A549 treated with DMSO at 1 μM for 4 hours (cell line): ENCODE measurements at places on chromosomes 7 and 10. TPM values are rescaled to one million over a fixed set of nuclear protein-coding genes. Genes with fewer than 3 reads are reported as not detected.

Gene C10orf143
- total RNA-seq, result 0.57 to 0.83 TPM (median 0.74 TPM) in 5 replicates

Gene UCN3
- not detected in 5 replicates for total RNA-seq

Gene HOXA4
- 1.3 to 3.0 TPM (median 2.8 TPM) in 5 replicates for total RNA-seq

Gene FAM149B1
- 6.6 to 9.4 TPM (median 7.3 TPM) in 5 replicates for total RNA-seq

Gene WIPF3
- 0.37 to 0.61 TPM (median 0.51 TPM) in 5 replicates for total RNA-seq

Gene SERPINE1
- 793 to 966 TPM (median 846 TPM) in 5 replicates for total RNA-seq

Gene SLC16A12
- 0.02 to 0.04 TPM in 2 of 5 replicates, not detected in the others for total RNA-seq

Gene LRIT1
- not detected in 5 replicates for total RNA-seq

Gene LIPF
- not detected in 5 replicates for total RNA-seq

Gene RBP4
- total RNA-seq, result 4.8 to 10.4 TPM (median 6.8 TPM) in 5 replicates

Gene DDX21
- 132 to 173 TPM (median 158 TPM) in 5 replicates for total RNA-seq

Gene RELN
- 0.03 to 0.13 TPM in 2 of 5 replicates, not detected in the others for total RNA-seq

Gene AFAP1L2
- 21.7 to 29.6 TPM (median 25.1 TPM) in 5 replicates for total RNA-seq

Gene CC2D2B
- total RNA-seq, result 0.15 to 0.34 TPM (median 0.22 TPM) in 3 of 5 replicates, not detected in the others

Gene OLAH
- not detected in 5 replicates for total RNA-seq

Gene NOC3L
- total RNA-seq, result 21.1 to 29.8 TPM (median 25.2 TPM) in 5 replicates

Gene OR13A1
- total RNA-seq, result not detected in 5 replicates

Gene IRF5
- 12.8 to 17.4 TPM (median 14.7 TPM) in 5 replicates for total RNA-seq

Gene TACR2
- total RNA-seq, result 0.09 to 0.16 TPM (median 0.13 TPM) in 4 of 5 replicates, not detected in the other

Gene STAG3
- total RNA-seq, result 0.08 to 0.27 TPM (median 0.14 TPM) in 4 of 5 replicates, not detected in the other

Gene CCZ1
- 71.5 to 97.5 TPM (median 79.1 TPM) in 5 replicates for total RNA-seq

Gene AS3MT
- 3.9 to 5.7 TPM (median 4.5 TPM) in 5 replicates for total RNA-seq

Gene MMRN2
- total RNA-seq, result 0.91 to 1.5 TPM (median 1.1 TPM) in 5 replicates

Gene CRHR2
- total RNA-seq, result not detected in 5 replicates

Gene CUZD1
- 0.94 to 1.9 TPM (median 1.3 TPM) in 5 replicates for total RNA-seq

Gene OR9A2
- not detected in 5 replicates for total RNA-seq

Gene UPK3BL1
- total RNA-seq, result 10.2 to 17.4 TPM (median 14.0 TPM) in 5 replicates

Gene HOXA9
- total RNA-seq, result 0.44 to 0.78 TPM (median 0.74 TPM) in 5 replicates

Gene NEBL
- total RNA-seq, result 2.7 to 6.5 TPM (median 4.6 TPM) in 5 replicates

Gene INPP5A
- 12.3 to 16.3 TPM (median 14.2 TPM) in 5 replicates for total RNA-seq

Gene H2BK1
- total RNA-seq, result not detected in 5 replicates

Gene PCLO
- total RNA-seq, result 0.77 to 1.5 TPM (median 1.1 TPM) in 5 replicates

Gene EPHA1
- total RNA-seq, result 0.27 TPM in 1 of 5 replicates, not detected in the others

Gene LRRC61
- total RNA-seq, result 0.05 to 0.21 TPM (median 0.10 TPM) in 4 of 5 replicates, not detected in the other

Gene ZNF746
- 16.9 to 19.4 TPM (median 18.1 TPM) in 5 replicates for total RNA-seq

Gene CFAP70
- 0.12 to 0.37 TPM (median 0.19 TPM) in 5 replicates for total RNA-seq

Gene SLC26A3
- not detected in 5 replicates for total RNA-seq

Gene FAM24B
- 12.4 to 16.3 TPM (median 13.5 TPM) in 5 replicates for total RNA-seq

Gene GJC3
- 0.09 to 0.18 TPM (median 0.13 TPM) in 4 of 5 replicates, not detected in the other for total RNA-seq

Gene VWA2
- total RNA-seq, result not detected in 5 replicates

Gene FAM204A
- 42.8 to 61.5 TPM (median 50.9 TPM) in 5 replicates for total RNA-seq

Gene MSMB
- not detected in 5 replicates for total RNA-seq

Gene TMEM229A
- total RNA-seq, result not detected in 5 replicates

Gene CYP3A5
- 1.4 to 2.2 TPM (median 1.5 TPM) in 5 replicates for total RNA-seq

Gene ANKRD61
- 0.50 to 0.99 TPM (median 0.78 TPM) in 5 replicates for total RNA-seq

Gene AHCYL2
- total RNA-seq, result 5.5 to 7.8 TPM (median 7.3 TPM) in 5 replicates

Gene FFAR4
- 0.17 to 0.31 TPM (median 0.21 TPM) in 5 replicates for total RNA-seq

Gene PRLHR
- not detected in 5 replicates for total RNA-seq

Gene MSS51
- total RNA-seq, result 0.36 to 0.74 TPM (median 0.44 TPM) in 5 replicates

Gene IDI2
- total RNA-seq, result 0.06 to 0.17 TPM in 2 of 5 replicates, not detected in the others

Gene CTAGE4
- total RNA-seq, result not detected in 5 replicates

Gene TBXAS1
- total RNA-seq, result 10.2 to 11.8 TPM (median 11.0 TPM) in 5 replicates

Gene HABP2
- total RNA-seq, result 0.03 to 0.13 TPM (median 0.08 TPM) in 4 of 5 replicates, not detected in the other

Gene PTPN20
- total RNA-seq, result 4.1 to 4.9 TPM (median 4.7 TPM) in 5 replicates

Gene NUP205
- 49.3 to 62.2 TPM (median 56.9 TPM) in 5 replicates for total RNA-seq

Gene NPTX2
- 0.06 to 0.21 TPM (median 0.08 TPM) in 3 of 5 replicates, not detected in the others for total RNA-seq

Gene BRAF
- 6.3 to 9.1 TPM (median 6.7 TPM) in 5 replicates for total RNA-seq

Gene PROSER2
- 34.3 to 39.8 TPM (median 38.9 TPM) in 5 replicates for total RNA-seq
